ENCODE measurements at places on chromosomes 3 and 15.

DNA sequence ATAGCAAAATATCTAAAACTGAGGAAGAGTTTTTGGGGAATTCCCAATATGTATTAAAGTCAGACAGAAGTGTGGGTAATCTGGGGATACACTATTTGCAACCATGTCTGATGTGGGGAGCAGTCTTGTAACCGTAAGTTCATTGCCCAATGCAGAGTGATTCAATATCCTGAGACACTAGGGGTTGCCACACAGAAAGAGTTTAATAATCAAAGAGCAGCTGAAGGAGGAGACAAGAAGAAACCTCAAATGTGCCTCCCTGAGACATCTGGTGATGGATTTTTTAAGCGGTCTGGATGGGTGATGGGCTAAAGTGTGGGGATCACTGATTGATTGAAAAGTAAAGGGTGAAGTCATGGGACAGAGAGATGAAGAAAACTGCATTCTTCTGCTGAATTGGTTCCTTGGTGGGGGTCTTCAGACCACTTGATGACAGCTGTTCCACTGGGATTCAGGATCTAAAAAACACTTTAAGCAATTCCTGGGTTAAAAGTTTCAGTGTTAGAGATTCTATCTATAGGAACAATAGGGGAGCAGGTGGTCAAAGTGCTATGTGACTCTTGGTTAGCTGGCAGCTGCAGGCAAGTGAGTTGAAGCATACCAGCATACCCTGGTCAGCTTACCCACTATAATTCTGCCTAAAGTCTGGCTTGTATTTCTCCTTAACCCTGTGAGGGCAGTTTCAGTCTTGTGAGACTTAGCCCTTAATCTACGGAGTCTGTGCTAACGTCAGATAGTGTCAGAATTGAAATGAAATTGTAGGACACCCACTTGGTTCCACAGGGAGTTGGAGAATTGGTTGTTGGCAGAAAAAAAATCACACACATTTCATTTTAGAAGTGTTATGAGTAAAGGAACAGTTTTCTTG is 425.9 kb upstream of the TGFBR2 start:
- no peak for DNase-seq

GRCh38 chr3:15636028-15636709 is 34.6 kb downstream of the BTD start:
- DNase-seq = no peak

GRCh38 chr15:83887961-83888360 is 234.0 kb downstream of the ADAMTSL3 start:
- no peak for DNase-seq

DNA sequence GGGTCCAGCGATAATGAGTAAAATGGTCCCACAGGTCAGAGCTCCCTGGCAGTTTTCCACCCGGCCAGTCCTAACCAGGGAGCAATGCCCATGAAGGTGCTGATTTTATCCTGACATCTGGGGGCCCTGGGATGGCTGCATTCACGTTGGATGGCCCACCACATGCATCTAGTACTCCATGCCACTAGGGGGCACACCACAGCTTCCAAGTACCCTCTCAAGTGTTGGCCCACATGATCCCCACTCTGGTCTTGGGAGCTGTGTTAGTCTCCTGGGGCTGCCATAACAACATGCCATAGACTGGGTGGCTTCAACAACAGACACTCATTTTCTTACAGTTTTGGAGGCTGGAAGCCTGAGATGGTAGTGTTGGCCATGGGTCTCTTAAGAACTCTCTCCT is 225.5 kb downstream of the SLCO3A1 start:
- no peak for DNase-seq

DNA sequence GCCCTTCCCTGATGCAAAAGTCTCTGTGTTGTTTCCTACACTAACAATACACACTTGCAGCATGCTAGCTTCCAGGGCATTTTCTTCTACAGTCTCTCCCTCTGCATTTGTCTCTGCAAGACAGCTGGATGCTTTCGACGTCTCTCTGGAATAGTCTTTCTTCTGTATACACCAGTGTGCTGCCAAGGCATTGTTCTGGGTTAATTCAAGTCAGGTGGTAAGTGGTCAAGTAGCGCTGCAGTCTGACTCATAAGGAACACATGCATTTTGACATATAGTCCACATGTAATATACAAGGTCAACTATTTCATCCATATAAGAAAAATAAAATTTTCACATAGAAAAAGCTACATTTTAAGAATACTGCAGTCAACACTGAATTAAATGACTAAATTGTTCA is 92.7 kb downstream of the MYLK start:
- DNase-seq = no peak

- DNase-seq = no peak
Observed at GRCh38 chr3:150165396-150166094, 194.8 kb upstream of the PFN2 start.

DNA sequence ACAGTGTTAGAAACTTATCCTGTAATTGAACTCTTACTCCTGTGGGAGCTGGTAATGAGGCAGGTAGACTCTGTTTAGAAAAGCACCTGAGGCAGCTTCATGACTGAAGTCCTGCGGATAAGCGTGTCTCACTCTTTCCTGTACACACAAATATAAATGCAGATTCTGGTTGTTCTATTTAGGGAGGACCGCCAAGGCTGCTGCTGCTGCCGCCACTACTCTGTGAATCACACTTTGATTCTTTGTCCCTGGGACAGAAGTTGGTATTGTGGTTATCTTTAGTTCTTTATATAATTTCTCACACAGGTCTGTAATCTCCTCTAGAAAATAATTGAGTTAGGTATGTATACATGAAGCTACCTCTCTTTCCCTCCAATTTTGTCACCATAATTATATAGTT is 3.6 kb downstream of the LSAMP start:
- DNase-seq = no peak

DNA sequence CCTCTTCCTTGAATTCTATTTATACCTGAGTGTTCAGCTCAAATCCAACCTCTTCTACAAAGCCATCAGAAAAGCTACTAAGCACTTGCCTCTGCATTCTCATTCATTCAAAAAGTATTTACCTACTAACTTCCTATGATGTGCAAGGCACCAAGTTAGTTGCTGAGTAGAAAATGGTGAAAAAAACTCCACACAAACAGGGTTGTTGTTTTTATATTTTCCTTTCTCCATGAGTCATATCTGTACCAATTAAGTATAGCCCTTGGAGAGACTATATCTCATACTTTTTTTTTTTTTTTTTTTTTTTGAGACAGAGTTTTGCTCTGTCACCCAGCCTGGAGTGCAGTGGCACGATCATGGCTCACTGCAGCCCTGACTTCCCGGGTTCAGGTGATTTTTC is 67.7 kb downstream of the IGF2BP2 start:
- no peak for DNase-seq

DNA sequence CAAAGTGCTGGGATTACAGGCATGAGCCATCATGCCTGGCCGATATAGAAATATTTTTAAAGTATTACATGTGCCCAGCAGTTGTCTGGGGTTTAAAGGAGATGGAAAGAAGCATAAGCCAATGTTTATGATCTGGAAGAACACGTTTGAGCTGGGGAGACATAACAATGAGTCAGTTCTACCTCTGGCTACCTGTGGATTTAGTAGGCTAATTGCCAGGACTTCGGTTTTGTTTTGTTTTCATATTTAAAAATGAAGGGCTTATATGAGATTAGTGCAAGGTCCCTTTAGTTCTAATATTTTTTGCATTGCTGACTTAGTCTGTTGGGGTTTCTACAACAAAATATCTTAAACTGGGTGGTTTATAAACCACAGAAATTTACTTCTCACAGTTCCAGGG is 22.9 kb upstream of the TNFSF10 start:
- DNase-seq = no peak

DNA sequence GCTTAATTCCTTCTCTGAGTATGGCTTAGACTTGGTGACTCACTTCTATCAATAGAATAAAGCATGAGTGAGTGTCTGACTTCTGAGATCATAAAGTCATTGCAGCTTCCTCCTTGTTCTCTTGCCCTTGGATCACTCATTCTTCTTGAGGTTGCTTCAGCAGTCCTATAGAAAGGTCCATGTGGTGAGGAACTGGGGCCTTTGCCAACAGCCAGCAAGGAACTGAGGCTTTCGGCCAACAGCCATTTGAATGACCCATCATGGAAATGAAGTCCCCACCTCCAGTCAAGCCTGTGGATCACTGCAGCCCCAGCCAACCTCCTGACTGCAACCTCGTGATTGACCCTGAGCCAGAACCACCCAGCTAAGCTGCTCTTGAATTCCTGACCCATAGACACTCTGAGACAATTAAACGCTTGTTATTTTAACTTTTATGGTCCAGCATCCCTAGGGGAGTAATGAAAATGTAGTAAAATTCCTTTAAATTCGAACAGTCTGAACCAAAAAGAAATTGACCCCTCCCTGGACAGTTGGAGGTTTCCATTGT is 84.5 kb downstream of the WDR76 start:
- DNase-seq = no peak

GRCh38 chr3:56868706-56869105 is 67.0 kb upstream of the ARHGEF3 start:
- no peak for DNase-seq

DNA sequence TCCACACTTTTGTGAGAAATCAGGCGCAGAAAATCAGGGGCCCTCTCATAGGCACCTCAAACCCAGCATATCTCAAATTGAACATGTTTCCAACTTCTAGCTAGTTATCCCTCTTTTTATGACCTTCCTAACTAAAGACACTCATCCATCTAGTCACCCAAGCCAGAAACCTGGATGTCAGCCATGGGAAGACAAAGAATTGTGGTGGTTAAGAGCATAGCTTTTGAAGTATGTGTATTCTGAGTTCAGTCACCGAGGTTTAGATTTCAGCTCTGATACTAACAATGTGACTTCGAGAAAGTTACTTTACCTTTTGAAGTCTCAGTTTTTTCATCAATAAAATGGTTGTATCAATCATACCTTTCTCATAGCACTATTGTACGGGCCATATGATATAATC is 495.5 kb downstream of the NLGN1 start:
- no peak for DNase-seq

DNA sequence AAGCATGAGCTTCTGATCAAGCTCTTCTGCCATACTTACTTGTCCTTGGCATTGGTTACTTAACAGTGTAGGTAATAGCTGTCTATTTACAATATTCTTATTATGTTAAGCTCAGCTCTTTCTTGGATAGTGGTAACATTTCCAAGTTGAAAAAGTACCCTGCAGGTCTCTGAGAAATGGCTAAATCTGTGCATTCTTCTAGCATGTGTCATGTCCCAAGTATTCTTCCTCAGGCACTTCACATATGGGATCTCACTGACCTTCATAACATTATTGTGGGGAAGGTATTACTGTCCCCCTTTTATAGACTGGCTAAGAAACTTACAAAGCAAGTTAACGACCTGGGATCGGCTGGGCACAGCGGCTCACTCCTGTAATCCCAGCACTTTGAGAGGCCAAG is 236.1 kb downstream of the RORA start:
- DNase-seq = no peak

DNA sequence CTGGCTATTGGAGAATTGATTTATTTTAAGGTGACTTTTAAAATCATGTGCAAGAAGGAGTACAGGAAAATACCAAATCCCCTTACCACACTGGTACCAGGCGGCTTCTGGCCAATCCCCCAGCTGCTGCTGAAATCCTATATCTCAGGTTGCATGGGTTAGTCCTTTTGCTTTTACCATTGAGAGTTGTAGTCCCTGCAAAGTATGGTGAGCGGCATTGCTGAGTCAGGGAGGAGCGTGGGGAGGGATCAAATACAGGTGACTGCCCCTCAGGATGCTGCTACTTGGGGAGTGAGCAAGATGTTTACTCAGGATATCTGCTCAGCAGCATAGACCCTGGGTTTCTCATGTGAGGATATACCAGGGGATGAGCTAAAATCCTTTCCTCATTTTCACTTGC is 131.9 kb upstream of the STAC start:
- no peak for DNase-seq

All from stimulated activated CD4-positive, alpha-beta T cell treated with anti-CD3 and anti-CD28 coated beads, Interleukin-1b, Interleukin-23, amount 100 ng/mL, for 1 hour (primary cell).